CD4-positive, CD25-positive, alpha-beta regulatory T cell (primary cell): ENCODE measurements at places on chromosomes 4 and X. TPM values are rescaled to one million over a fixed set of nuclear protein-coding genes. Genes with fewer than 3 reads are reported as not detected.

MAGEE2 gene
- not detected for total RNA-seq

- H3K4me1 ChIP-seq: no peaks in the 10 kb centered on the region
- DNase-seq: no peak
- no peak overlapping the region for H3K4me3 ChIP-seq
Measured at GRCh38 chrX:110671068-110671803, 124.4 kb downstream of the CHRDL1 start.

DNA sequence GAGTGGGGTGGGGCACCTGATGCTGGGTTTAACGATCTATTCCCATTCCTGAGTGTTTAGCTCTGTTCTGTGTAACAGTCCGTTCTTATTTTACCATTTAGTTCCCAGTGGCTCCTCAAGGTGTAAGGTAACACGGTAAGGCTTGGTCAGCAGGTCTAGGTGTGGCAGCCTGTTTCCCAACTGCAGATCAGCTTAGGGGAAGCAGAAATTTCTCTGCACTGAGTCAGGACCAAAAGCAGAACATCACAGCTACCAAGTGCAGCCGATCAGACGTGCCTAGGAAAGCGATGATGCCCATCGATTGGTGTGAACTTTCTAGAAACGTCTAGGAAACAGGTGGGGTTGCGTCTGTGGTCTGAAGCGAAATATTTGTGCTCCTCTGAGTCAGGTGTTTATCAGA, 240.1 kb downstream of the STIM2 start:
- no peaks in the 10 kb centered on the region for H3K36me3 ChIP-seq
- no peak overlapping the region for H3K4me3 ChIP-seq
- H3K27ac ChIP-seq: no peak overlapping the region
- no peaks in the 10 kb centered on the region for H3K27me3 ChIP-seq
- H3K4me1 ChIP-seq: no peaks in the 10 kb centered on the region
- no peak for DNase-seq

- H3K36me3 ChIP-seq: no peaks in the 10 kb centered on the region
- H3K4me3 ChIP-seq: no peak overlapping the region
Measured at GRCh38 chr4:7581477-7581876, 146.7 kb upstream of the PSAPL1 start.

- no peak overlapping the region for H3K27ac ChIP-seq
- H3K4me1 ChIP-seq: no peaks in the 10 kb centered on the region
- DNase-seq: no peak
- peaks cover 4% of the 10 kb centered on the region for H3K36me3 ChIP-seq
- H3K27me3 ChIP-seq: no peaks in the 10 kb centered on the region
Measured at GRCh38 chr4:113556382-113557134, 205.0 kb downstream of the CAMK2D start.

DNA sequence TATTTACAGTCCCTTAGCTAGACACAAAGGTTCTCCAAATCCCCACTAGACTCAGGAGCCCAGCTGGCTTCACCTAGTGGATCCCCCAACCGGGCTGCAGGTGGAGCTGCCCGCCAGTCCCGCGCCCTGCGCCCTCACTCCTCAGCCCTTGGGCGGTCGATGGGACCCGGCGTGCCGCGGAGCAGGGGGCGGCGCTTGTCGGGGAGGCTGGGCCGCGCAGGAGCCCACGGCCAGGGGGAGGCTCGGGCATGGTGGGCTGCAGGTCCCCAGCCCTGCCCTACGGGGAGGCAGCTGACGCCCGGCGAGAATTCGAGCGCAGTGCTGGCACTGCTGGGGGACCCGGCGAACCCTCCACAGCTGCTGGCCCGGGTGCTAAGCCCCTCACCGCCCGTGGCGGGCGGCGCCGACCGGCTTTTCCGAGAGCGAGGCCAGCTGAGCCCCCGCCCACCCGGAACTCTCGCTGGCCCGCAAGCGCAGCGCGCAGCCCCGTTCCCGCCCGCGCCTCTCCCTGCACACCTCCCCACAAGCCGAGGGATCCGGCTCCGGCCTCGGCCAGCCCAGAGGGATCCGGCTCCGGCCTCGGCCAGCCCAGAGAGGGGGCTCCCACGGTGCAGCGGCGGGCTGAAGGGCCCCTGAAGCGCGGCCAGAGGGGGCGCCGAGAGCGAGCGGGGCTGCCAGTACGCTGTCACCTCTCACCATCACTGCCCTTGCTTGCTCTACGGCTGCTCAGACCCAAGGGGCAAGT, 39.4 kb downstream of the WFS1 start:
- H3K27ac ChIP-seq: no peak overlapping the region
- H3K4me1 ChIP-seq: no peaks in the 10 kb centered on the region
- no peak overlapping the region for H3K4me3 ChIP-seq
- H3K27me3 ChIP-seq: peaks cover 5% of the 10 kb centered on the region
- H3K36me3 ChIP-seq: no peaks in the 10 kb centered on the region
- no peak for DNase-seq

RHOXF2B gene
- not detected for total RNA-seq

DNA sequence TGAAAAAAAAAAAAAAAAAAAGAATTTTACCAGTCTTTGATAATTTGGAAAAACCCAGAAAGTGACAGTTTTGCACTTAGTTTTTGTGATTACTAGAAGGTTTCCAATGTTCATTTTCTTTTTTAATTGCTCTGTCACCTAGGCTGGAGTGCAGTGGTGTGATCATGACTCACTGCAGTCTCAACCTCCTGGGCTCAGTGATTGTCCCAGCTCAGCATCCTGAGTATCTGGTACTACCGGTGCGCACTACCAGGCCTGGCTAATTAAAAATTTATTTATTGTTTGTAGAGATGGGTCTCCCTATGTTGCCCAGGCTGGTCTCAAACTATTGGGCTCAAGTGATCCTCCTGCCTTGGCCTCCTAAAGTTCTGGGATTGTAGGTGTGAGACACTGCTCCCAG, 3.3 kb downstream of the NUDT9 start:
- H3K27me3 ChIP-seq: no peaks in the 10 kb centered on the region
- no peak overlapping the region for H3K4me3 ChIP-seq
- no peak for DNase-seq
- H3K27ac ChIP-seq: no peak overlapping the region
- peaks cover 30% of the 10 kb centered on the region for H3K4me1 ChIP-seq
- no peaks in the 10 kb centered on the region for H3K36me3 ChIP-seq

DNA sequence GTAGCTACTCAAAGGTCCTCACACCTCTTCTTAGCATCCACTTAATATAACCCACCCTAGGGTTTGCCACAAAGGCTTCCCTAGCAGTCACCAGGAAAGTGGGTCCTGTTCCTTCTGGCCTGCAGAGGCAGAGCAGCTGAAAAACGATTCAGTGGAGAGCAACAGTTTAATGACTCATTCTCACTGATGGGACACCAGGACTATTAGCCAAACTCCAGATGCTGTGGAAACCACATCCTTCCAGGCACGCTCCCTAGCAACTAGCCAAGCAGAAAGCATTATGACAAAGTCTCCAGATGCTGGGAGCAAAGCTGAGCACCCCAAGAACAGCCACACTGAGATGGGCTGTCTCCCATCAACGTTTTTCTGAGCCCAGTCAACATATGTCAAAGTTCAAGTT, 30.3 kb upstream of the UTP14A start:
- H3K36me3 ChIP-seq: no peaks in the 10 kb centered on the region
- no peak overlapping the region for H3K27ac ChIP-seq
- DNase-seq: no peak
- H3K27me3 ChIP-seq: no peaks in the 10 kb centered on the region
- no peaks in the 10 kb centered on the region for H3K4me1 ChIP-seq
- H3K4me3 ChIP-seq: no peak overlapping the region

GRCh38 chrX:119997570-119997969, 54.0 kb upstream of the NKAP start:
- H3K27ac ChIP-seq: no peak overlapping the region
- H3K36me3 ChIP-seq: no peaks in the 10 kb centered on the region
- no peaks in the 10 kb centered on the region for H3K4me1 ChIP-seq
- H3K27me3 ChIP-seq: peaks cover 20% of the 10 kb centered on the region
- H3K4me3 ChIP-seq: no peak overlapping the region

DNA sequence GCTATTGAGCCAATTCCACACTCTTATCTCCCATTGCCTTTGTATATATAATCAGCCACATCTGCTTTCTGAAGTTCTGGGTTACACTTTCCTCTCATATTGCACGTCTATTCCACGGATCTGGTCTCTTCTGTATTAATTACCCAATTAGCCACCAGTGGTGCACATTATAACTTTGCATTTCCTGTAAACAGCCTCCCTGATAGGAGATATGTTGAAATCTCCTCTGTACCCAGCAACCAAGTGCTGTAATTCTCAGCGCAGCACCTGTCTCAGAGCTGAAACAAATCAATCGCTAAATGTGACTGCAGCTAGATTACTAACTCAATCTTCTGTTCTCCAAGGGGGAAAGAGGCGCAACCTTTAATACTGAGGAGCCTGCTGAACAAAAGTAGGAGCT, 326.4 kb downstream of the SLITRK2 start:
- no peak overlapping the region for H3K4me3 ChIP-seq
- DNase-seq: no peak
- H3K4me1 ChIP-seq: no peaks in the 10 kb centered on the region
- H3K36me3 ChIP-seq: no peaks in the 10 kb centered on the region
- no peak overlapping the region for H3K27ac ChIP-seq

IBSP gene
- not detected for total RNA-seq

- no peaks in the 10 kb centered on the region for H3K36me3 ChIP-seq
- no peak overlapping the region for H3K27ac ChIP-seq
- DNase-seq: peak; percentile 60
- no peak overlapping the region for H3K4me3 ChIP-seq
- no peaks in the 10 kb centered on the region for H3K4me1 ChIP-seq
- no peaks in the 10 kb centered on the region for H3K27me3 ChIP-seq
Measured at GRCh38 chrX:112642349-112642748, 37.4 kb downstream of the LHFPL1 start.

GPAT3 gene
- 2.4 TPM for total RNA-seq
